ENCODE measurements at places on chromosomes 7 and 10.

- DNase-seq = no peak
These were observed 107.7 kb downstream of the FAM53B start for GRCh38 chr10:124636271-124636995.

DNA sequence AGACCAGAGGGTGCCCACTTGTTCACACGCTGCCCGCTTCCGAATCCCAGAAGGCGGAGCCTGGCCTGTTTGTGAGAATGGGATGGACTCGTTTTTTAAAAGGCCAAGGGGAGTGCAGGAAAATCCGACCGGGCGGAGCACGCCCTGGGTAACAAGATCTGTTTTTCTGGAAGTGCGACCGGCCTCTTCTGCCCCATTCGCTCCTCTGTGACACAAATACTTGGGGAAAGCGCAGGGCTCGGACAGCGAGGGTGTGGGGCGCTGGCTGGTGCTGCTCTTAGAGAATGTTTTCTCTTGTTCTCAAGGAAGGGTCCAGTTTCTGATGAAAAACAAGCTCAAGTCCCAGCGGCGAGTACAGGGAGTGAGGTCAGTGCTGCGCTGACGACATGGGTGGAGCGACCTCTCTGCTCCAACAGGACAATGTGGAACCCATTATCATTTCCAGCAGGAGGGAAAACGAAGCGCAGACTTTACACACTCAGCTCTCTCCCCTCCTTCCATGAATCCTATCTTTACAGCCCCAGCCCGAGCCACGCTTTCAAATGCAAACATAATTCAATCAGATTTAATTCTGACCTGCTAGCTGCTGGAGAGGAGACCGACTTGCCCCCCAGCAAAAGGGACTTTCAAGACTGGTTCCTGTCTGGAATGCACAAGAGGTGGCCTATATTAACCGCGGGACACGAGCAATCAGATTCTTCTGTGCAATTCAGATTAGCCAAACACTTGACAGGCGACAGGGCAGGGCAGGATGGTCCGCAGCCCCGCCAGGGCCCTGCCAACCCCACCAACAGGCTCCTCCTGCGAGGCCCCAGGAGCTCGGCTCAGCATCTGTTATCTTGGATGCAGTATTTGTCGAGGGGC is 1.1 kb downstream of the RADIL start:
- no peak for DNase-seq

DNA sequence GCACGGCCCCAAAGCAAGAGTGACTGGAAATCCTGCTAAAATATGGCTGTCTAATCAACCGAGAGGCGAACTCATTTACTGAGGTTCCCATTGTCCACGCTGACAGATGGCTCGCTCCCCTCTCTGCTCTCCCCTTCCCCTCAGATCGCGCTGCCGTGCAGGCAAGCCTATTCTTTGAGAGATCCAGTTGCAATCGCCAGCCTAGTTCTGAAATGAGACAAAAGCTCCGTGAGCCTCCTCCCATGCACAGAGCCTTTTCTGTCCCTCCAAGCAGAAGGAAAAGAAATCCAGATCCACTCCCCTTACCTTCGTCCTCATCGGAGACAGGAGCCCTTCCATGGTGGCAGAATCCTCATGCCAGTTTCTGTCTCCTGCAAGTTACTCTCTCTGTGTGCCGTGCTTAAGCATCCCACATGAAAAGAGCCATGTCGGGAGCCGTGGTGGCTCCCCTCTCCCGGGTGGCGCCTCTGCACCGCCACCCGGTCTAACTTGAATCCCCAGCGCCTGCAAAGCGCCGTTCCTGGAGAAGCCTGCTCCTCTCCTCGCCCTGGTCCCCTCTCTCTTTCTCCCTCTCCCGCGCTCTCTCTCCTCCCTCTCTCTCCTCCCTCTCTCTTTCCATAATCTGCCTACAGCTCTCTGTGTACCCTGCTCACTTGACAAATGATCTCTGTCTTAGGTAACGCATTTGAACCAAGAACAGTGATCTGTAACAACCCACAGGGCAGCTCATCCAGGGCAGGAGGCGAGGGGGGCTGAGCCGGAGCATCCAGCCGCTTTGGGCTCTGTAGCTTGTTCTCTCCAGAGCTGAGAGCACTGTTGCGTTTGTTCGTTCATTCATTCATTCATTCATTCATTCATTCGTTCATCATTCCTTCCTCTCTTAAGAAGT is 156.8 kb downstream of the FRMD4A start:
- peak; percentile 69 for DNase-seq

DNA sequence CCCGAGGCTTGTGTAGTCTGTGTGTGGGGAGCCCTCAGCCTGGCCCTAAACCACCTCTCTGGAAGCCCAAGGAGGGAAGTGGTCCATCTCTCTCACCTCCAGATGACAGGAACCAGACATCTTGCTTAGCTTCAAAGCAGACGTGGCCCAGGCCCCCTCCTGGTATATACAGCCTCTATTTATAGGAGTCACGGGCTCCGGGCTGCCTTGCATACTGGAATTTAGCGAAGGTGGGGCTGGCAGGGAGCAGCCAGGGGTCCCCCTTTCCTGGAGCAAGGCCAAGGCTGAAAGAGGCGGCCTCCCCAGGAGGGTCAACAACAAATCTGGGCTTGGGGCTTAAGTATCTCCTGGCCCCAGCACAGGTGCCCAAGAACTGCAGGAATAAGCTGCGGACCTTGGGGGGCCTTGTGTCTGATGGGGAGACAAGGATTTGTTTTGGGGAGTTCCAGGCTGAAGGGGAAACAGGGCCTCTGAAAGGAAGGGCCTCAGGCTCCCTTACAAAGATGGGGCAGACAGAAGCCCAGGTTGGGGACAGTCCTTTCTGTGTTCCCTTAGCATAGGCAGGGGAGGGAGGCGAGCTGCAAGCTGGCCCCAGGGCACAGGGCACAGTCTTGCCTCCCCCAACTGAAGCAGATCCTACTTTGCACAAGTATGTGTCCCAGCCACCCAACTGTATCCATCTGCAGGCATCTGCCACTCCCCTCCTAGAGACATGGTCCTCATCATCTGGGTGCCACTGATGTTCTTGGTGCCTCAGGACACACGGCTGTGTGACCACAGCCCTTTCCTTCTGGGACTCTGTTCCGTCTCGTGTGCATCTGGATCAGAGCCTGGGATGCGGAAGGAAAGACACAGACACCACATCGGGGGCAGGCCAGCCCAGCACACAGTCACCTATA is 11.9 kb downstream of the ZCCHC24 start:
- DNase-seq = no peak

DNA sequence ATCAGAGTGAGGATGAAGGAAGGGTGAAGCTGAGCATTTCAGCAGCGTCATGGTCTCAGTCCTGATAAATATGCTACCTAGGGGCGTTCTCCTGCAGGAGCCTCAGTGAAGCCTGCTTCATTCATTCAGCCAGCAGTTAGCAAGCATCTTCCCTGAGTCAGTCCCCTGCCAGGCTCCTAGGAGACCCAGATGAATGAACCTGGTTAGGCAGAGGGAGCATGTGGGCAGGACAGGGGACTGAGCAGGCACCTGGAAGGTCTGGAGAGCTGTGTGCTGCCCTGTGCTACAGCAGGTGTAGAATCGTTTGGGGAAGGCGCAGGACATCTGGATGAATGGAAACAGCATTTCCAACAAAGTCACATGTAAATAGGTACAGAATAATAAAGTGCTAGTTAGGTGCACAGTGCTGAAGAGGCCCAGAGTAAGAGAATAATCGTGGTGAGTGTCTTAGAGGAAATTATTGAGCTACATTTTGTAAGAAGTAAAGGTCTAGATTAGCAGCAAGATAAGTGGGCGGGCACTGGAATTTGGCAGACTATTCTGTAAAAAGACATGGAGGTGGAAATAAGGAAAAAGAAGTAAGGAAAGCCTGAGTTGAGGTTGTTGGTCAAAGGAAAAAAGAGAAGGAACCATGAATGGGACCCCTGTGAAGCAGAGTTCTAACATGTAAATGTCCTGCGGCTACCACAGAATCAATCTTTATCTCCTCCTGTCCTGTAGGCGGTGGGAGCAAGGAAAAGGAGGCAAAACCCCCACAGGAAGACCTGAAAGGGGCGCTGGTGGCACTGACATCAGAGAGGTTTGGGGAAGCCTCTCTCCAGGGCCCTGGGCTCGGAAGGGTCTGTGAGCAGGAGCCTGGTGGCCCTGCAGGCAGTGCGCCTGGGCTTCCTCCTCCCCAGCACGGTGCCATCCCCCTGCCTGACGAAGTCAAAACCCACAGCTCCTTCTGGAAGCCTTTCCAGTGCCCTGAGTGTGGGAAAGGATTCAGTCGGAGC is 12.0 kb downstream of the ZSCAN25 start:
- no peak for DNase-seq

GRCh38 chr7:144827621-144828020 is 8.2 kb downstream of the TPK1 start:
- DNase-seq = no peak

GRCh38 chr10:15784662-15785300 is 65.1 kb upstream of the ITGA8 start:
- no peak for DNase-seq

DNA sequence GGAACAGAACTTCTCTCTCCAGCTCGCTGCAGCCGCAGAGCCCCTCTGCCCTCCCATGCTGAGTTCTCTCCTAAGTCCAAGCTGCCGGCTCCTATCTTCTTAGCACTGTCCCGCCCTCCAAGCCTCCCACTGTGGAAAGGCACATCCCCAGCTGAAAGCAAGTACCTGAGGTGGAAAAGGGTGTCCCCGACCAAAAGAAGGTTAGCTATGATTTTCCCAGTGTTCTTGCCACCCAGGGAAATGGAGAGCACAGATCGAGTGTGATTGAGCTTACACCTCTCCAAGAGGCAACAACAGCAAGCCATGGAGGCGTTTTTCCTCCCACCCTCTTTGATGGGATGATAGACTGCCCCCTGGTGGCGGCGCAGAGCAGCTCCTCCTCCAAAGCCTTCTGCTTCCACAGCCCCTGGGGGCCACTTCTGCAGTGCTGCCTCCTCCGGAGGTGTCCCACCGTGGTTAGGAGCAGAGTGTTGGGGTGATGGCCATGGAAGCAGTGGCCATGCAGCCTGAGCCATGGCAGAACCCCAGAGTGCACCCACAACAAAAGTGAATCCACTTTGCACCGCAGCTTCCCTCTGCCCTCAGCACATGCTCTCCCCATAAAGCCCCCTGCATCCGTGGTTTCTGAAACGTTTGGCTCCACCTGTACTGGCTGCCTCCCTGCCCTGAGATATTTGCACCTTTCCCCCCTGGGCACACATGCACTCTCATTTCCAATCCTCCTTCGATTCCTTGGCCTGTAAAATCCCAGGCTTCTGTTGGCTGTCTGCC is 143.1 kb upstream of the STK17A start:
- DNase-seq = no peak
